ENCODE measurements at places on chromosomes 11 and 22.

DNA sequence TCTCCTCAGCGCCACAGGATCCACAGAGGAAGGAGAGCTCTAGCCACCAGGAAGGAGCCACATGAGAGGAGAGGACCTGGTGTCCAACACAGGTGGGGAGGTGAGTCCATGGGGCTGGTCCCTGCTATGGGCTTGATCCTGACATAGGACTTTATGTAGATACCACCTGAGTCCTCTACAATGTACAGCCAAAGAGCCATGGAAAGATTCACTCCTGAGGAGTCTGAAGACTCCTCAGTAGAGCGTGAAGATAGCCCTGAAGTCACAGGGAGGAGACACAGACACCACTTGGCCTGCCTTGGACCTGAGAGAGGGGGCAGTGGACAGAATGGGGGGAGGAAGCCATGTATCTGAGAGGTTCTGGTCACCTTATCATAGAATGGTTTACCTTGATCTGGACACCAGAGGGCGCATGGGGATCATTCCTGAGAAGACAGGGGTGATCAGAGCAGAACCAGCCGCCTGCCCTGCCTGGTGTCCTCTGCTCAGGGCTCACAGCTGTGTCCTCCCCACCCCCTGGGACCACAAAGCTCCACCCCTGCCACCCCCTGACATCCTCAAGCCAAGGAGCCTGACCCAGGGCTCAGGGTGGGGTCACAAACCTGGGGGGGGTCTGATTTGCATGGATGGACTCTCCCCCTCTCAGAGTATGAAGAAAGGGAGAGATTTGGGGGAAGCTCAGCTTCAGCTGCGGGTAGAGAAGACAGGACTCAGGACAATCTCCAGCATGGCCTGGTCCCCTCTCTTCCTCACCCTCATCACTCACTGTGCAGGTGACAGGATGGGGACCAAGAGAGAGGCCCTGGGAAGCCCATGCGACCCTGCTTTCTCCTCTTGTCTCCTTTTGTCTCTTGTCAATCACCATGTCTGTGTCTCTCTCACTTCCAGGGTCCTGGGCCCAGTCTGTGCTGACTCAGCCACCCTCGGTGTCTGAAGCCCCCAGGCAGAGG, 77.0 kb downstream of the ZNF280B start:
- DNase-seq = no peak

GRCh38 chr11:63896071-63896470, 20.9 kb downstream of the RCOR2 start:
- no peak for DNase-seq

- DNase-seq = no peak
Observed at GRCh38 chr22:42249831-42250230, 20.6 kb downstream of the TCF20 start.

- no peak for DNase-seq
Observed at GRCh38 chr11:68666849-68667248, 17.5 kb upstream of the GAL start.

DNA sequence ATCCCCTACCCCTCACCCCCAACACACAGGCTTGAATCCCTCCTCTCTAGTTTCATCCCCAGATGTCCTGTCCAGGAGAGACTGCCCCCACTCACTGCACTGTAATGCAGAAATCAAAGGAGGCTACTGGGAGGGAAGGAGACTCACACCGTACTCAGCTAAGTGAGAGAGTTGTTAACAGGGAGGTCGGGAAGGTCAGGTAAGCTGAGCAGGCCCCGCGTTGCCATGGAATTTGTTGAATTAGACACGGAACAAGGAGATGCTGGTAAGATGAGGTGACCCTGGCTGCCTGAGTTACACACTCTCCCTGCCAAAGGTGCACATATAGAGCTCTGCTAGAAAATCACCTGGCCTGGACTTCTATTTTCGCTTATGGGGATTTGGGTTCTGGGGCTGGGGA, 197.9 kb downstream of the NXPE2 start:
- no peak for DNase-seq

DNA sequence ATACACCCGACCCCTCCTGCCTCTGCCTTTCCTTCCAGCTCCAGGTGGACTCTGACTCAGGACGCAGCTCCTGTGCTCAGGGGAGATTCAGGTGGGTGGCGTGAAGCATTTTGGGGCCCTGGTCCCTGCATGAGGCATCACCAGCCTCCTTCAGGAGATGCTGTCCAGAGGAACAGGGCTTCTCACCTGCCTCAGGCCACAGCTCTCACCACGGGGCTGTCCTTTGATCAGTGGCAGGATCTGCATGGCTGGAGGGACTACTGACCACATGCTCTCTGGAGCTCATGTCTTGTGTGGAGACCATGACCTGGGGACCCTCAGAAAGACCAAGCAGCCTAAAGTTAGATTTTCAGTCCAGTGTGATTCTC, 58.8 kb downstream of the GGTLC2 start:
- DNase-seq = no peak

- DNase-seq = no peak
Observed at GRCh38 chr11:117600234-117600783, 196.7 kb downstream of the DSCAML1 start.

DNA sequence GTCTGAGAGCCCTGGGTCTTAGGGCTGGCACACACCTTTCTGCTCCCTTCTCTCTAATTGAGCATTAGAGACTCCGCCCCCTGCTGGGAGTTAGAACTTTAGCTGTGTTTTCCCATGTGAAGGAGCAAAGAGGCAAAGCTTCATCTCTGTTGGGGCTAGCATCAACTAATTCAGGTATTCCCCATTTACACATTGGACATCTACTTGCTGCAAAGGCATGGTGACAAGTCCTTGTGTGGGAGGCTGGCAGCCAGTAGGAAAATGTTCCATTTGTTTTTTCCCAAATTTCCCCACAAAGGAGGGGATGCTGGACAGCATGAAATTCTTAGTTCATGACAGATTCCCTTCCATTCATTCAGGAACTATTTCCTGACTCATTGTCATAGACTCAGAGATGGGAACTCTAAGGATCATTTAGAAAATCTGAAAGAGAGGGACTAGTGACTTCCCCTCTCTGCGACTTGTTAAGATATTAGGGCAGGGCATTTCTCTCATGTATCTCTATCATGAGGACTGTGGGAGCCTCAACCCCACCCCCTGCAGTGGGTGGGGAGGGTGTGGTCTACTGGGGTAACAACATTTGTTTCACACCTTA, 3.6 kb downstream of the CD44 start:
- no peak for DNase-seq

GRCh38 chr22:28788601-28789000, 11.8 kb downstream of the XBP1 start:
- no peak for DNase-seq

DNA sequence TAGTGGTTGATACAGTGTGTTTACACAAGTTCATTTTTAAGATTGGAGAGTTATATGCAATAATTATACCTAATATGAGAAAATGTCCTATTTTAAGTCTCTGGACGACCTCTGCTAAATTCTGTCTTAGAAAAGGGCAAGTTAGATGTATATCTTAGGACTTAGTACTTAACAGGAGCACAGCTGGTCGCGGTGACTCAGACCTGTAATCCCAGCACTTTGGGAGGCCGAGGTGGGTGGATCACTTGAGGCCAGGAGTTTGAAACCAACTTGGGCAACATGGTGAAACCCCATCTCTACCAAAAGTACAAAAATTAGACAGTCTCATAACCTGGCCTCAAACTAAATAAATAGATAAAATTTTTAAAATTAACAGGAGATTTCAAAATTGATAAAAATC, 27.2 kb downstream of the BSX start:
- no peak for DNase-seq

DNA sequence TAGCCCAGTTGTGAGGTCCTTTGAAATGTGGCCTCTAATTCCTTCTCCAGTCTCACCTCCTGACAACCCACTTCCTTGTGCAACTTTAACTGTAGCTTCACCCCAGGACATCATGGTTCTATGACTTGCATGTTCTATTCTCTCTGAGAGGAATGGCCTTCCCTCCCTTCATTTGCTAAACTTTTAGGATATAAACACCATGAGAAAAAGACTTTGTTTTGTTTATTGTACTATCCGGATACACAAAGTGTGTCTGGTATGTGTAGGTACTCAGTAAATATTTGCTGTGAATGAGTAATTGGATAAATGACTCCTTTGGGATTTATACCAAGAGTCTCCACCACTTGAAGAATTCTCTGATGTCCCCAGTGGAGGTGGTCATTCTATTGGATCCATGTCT, 547.6 kb downstream of the INSC start:
- no peak for DNase-seq

DNA sequence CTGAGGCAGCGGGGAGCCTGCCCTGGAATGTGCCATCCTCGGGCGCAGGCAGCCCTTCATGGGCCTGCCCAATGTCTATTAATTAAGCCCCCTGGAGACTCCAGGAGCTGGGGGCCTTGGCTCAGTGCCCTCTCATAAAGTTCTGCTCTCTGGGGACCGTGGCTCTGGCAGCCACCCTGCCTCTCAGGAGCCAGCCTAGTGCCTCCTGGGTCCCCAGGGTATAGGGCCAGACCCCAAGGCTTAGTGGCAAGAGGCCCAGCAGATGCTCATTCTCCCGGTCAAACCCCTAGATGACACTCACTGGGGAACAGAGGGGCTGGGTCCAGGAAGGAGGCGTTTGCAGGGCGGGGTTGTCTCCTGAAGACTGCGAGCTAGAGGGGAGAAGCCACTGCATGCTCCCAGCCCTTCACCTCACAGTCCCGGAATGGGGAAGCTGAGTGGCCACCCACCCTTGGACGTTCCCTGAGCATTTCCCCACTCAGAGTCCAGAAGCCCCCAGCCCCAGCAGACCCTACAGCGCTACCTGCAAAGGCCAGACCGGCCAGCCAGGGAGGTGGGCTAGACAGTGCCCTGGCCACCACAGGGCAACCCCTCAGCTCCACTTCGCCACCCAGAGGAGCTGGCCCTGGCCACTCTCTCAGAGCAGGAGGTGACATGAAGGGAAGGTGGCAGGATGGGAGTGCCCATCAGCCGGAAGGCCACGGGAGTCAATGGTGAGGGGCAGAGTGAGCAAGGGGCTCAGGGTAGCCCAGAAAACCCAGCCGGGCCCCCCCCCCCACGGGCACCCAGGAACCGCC, 83.0 kb downstream of the CDKN1C start:
- no peak for DNase-seq

- DNase-seq = no peak
Observed at GRCh38 chr11:78070621-78071020, 7.0 kb downstream of the THRSP start.

- no peak for DNase-seq
Observed at GRCh38 chr22:25637672-25638071, 73.2 kb downstream of the GRK3 start.

DNA sequence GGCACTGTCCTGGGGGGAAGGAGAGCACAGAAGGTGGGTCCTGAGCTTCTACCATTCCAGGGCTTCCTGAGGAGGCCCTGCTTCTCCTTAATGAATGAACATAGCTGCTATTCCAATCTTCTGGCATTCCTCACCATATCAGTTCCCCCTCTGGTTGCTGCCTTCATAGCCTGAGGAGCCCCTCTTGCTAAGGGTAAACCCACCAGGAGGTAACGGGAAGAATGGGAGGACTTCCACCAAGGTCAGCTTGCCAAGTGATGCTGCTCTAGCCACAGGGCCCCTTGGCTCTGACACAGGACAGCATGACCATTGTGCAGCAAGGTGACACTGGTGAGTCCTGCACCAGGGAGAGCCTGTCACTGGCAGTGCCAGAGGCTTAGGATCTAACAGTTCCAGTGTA, 1022.5 kb downstream of the TBC1D22A start:
- no peak for DNase-seq

DNA sequence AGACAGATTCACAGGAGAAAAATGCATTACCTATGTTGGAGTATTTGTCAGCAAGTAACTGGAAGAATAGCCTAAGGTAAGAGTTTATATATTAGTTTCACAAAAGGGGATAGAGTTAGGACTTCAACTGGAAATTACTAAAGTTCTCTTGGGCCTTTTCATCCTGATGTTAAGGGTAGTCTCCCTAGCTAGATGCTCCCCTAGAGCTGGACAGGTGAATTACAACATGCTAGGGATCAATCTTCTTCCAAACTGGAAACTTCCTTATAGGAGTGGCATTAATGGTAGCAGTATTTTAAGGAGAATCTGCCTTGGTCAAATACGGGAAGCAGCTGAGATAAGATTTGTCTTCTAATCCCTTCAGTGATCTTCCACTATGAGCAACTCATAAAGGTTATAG, 632.8 kb upstream of the RAG2 start:
- DNase-seq = no peak

GRCh38 chr11:114202011-114202609, 94.1 kb upstream of the NNMT start:
- no peak for DNase-seq

GRCh38 chr11:17207317-17208256, at the start of gene PIK3C2A:
Gene PIK3C2A (minus strand): TSS chr11:17207986. CDS start chr11:17169741, 38,245 bp downstream.
- peak; percentile 90 for DNase-seq

DNA sequence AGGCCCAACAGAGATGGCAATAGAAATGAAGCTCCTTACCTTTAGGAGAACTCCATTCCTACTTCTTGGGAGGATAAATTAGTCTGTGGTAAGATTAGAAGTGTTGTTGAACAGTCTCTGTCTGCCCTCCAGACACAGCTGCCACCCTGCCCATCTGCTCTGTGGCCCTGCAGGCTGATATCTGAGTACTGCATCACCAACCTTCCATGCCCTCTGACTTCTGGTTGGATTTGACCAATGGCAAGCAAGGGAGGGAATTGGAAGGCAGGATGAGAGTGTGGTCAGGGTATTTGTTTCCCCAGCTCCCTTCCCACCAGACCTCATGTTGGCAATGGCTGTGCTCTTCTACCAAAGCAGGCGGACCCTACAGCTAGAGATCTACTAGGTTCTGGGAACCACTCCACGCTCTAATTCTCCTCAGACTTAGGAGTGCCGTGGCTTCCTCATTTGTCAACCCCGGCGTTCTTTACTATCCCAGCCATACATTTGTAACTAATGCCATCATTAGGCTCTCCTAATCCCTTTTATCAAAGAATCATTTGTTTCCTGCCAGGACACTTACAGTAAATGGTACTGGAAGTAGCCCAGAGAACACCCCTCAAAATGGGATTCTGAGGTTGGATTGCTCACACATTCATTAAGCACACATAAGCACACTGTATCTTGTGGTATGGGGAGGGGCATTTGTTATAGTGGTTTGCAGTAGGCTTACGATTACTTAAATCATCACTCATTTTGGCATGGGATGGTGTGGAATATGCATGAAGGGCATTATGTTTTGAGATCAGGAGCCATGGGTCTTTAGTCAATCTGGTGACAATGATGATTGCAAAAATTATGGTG, 35.4 kb upstream of the CD44 start:
- no peak for DNase-seq

DNA sequence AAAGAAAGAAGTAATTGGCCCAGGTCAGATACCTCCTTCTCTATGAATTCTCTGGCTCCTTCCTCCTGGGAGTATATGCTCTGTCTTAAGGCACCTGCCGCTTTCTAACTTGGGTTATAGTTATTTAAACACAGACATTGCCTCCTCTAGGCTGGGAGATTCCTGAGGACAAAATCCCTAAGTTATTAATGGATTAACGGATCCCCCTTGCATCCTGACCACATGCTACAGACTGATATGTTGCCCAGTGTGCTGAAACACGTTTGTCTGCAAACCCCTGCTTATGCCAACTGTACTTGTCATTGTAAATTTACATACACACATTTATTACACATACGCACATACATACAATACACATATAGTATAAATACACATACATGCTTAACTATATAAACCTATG, 35.3 kb downstream of the PACSIN2 start:
- no peak for DNase-seq
